B cell (primary cell): ENCODE measurements at places on chromosomes 13 and 19.

DNA sequence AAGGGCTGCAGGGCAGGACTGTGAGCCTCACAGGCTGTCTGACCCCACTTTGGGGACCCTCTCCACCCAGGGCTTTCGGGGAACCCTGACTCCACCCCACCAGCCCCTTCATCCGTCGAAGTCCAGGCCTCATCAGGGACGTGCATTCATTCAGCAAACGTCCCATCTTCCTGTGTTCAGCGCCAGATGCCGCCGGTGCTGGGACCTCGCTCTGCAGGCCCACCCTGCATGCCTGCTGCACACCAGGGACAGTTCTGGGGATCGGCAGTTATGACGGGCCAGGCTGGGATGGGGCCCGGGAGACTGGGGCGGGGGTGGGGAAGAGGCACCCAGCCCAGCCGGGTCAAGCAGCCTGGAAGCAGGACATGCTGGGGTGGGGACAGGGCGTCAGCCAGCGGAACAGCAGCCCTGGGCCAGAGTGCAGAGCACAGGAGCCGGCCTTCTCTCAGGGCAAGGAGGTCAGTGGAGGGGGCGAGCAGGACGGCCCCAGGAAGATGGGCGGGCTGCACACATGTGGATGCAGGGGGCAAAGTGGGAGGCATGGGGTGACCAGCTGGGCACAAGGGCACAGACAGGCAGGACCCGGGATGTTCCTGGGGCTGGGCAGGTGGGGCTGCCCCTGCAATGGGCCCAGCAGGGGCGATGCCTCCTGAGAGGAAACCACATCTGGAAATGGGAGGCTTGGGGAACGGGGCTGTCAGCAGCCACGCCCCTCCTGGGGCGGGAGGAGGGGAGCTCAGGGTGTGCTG is 5.1 kb downstream of the GAMT start:
- H3K27ac ChIP-seq: no peak overlapping the region
- peaks cover 18% of the 10 kb centered on the region for H3K36me3 ChIP-seq
- peaks cover 6% of the 10 kb centered on the region for H3K4me1 ChIP-seq
- no peaks in the 10 kb centered on the region for H3K27me3 ChIP-seq

GRCh38 chr19:52453324-52454094 is at the start of gene ZNF578:
Gene ZNF578, plus strand, starts transcription at chr19:52453553. Its CDS starts 48,293 bp downstream, at chr19:52501846.
- H3K4me1 ChIP-seq: peaks cover 7% of the 10 kb centered on the region
- no peaks in the 10 kb centered on the region for H3K27me3 ChIP-seq
- H3K4me3 ChIP-seq: peak within 1 kb of the TSS; percentile 74

GRCh38 chr19:8488365-8488764 is 14.1 kb downstream of the PRAM1 start:
- DNase-seq: no peak
- no peaks in the 10 kb centered on the region for H3K27me3 ChIP-seq
- H3K4me3 ChIP-seq: no peak overlapping the region
- H3K4me1 ChIP-seq: peaks cover 21% of the 10 kb centered on the region

DNA sequence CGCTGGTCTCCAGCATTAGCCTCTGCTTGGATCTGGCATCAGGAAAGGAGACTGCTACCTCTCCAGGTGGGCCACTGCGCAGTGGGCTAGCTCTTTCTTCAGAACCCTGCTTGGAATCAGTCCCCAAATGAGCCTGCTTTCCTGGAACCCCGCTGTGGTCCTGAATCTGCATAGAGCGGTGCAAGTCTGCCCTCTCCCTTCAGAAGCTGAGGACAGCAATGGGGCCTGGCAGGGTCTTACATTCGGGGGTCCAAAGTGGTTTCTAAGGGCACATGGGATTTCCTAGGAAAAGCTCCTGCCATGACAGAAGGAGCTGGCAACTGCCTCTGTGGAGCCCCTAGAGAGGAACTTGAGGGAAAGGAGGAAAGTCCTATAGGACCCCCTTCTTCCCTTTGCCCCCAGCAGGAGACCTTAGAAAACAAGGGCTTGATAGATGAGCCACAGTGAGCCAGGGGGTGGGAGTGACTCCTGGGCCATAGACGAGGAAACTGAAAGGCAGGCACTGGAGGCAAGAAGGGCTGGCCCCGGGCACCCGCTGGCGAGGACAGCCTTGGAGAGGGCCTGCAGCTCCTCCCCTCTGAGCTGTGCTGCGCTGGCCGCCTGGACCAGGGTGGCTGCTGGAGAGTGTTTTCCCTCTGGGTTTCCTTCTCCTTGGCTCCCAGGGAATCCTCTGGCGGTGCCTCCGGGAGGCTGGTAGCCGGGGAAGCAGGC is 1.4 kb upstream of the VSTM2B start:
- H3K36me3 ChIP-seq: no peaks in the 10 kb centered on the region
- peaks cover 24% of the 10 kb centered on the region for H3K4me1 ChIP-seq
- no peaks in the 10 kb centered on the region for H3K27me3 ChIP-seq
- no peak for DNase-seq
- H3K27ac ChIP-seq: no peak overlapping the region
- no peak overlapping the region for H3K4me3 ChIP-seq

DNA sequence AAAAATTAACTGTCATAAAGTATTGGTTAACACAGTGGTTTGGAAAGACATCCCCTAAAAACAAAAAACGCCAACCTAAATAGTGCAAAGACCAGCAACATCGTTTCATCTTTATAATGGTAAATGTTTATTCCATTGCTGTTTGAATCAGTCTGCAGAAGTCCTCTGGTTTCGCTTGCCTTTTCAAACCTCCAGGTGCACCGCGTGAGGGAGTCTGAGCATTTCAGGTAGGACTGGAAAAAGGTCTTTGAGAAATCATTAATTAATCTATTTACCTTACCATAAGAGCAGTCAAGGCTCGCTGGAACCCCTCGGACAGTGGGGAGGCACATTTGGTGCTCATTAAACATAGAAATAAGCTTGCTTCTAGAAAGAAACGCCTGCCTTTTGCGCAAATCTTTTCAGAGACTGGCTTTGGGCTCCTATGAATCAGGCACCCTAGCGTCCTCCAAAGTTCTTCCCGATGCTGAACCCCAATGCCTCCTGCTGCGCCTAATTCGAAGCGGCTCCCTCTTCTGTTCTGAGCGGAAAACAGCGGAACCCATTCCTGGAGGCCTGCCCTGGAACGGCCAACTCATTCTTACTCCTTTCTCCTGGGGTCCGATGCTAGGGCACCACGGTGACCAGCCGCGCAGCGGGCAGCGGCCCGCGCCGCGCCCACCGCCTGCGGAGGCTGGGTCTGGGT is 951 bp upstream of the MTUS2 start:
- peak; percentile 16 for DNase-seq
- H3K36me3 ChIP-seq: no peaks in the 10 kb centered on the region

DNA sequence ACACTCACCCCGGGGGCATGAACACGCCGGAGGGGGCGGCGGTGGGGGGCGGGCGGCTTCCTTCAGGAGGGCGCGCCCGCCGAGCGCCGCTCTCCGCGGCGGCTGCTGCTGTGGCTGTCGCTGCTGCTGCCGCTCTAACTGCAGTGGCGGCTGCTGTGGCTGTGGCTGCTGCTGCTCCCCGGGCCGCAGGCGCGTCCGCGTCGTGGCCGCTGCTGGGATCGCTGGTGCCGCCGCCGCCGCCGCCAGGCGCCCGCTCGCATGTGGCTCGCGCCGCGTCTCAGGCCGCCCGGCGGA is at the start of gene BBC3:
Gene BBC3, minus strand, starts transcription at position 279 of the 294 bp plus-strand sequence. CDS start 2,768 bp downstream, outside the sequence.
- peaks cover 37% of the 10 kb centered on the region for H3K27me3 ChIP-seq
- no peaks in the 10 kb centered on the region for H3K36me3 ChIP-seq
- H3K27ac ChIP-seq: peak within 1 kb of the TSS; percentile 83
- no peak for DNase-seq
- H3K4me1 ChIP-seq: peaks cover 48% of the 10 kb centered on the region

GRCh38 chr19:15015946-15016542 is 33.2 kb upstream of the CASP14 start:
- no peak overlapping the region for H3K4me3 ChIP-seq
- no peak overlapping the region for H3K27ac ChIP-seq
- no peaks in the 10 kb centered on the region for H3K4me1 ChIP-seq
- DNase-seq: no peak
- peaks cover 17% of the 10 kb centered on the region for H3K27me3 ChIP-seq
- no peaks in the 10 kb centered on the region for H3K36me3 ChIP-seq

DNA sequence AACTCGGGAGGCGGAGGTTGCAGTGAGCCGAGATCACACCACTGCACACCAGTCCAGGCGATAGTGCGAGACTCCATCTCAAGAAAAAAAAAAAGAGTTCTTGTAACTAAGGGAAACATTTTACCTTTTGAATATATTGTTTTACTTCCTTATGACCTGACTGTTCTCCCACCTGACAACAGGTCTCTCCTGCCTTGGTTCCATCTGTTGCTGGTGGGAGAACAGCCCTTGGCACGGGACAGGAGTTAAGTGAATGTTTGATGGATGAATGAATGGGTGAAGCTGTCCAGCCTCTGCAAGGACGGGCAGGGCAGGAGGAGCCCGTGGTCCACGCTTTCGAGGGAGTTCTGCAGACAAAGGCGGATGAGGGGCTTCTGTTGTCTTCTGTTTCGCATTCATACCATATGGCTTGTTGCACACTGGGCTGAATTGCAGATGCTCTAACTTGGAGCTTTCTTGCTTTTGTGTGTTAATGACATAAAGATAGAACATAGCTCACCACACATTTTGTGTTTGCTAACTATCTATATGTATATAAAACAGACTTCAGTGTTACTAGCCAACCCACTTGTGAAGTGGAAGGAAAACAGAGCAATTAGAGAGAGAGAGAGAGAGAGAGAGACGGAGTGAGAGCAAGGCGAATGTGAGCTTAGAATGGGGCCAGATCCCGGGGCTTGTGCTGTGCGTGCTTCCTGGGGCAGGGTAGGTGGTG is 16.2 kb upstream of the CCNE1 start:
- no peaks in the 10 kb centered on the region for H3K36me3 ChIP-seq
- no peaks in the 10 kb centered on the region for H3K27me3 ChIP-seq
- H3K27ac ChIP-seq: no peak overlapping the region
- no peak overlapping the region for H3K4me3 ChIP-seq
- H3K4me1 ChIP-seq: no peaks in the 10 kb centered on the region

GRCh38 chr19:48718711-48719231 is 754 bp downstream of the MAMSTR start:
- H3K27ac ChIP-seq: no peak overlapping the region
- no peaks in the 10 kb centered on the region for H3K36me3 ChIP-seq
- no peak for DNase-seq
- no peak overlapping the region for H3K4me3 ChIP-seq

DNA sequence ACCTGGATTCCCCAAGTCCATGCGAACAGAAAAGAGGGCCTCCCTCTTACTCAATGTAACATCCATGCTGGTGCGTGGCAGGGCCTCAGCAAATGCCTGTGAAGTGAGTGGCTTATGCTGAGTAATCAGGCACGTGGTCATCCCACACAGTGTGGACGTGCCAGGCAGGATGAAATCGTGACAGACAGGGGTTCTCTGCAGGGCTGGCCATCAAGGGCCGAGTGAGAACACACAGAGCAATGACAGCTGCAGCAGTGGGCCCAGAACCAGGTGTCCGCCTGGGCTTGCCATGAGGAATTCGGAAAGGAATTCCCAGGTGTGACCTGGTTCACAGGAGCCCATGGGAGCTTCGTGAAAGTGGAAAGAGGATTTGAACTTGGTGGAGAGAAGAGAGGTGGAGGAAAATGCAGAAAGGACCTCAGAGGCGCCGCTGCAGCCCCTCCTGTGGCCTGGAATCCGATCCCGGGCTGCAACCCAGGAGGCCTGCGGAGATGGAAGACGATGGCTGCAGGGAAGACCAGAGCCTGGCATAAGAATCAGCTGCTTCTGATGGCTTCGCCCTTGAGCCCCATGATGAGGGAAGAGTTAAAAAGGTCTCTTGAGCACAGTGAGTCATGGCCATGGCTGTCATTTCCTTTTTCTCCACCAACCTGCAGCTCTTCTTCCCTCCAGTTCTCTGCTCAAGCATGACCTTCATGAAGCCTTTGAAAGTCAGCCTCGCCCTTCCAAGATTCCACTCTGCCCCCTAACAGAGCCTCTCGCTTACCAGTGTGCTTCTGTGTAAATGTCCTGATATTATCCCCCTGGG is 34.6 kb upstream of the SOX1 start:
- no peak for DNase-seq
- H3K27ac ChIP-seq: no peak overlapping the region
- no peaks in the 10 kb centered on the region for H3K27me3 ChIP-seq
- no peak overlapping the region for H3K4me3 ChIP-seq
